Uterus (tissue), 4 donors: ENCODE measurements at places on chromosomes 13 and 19.

DNA sequence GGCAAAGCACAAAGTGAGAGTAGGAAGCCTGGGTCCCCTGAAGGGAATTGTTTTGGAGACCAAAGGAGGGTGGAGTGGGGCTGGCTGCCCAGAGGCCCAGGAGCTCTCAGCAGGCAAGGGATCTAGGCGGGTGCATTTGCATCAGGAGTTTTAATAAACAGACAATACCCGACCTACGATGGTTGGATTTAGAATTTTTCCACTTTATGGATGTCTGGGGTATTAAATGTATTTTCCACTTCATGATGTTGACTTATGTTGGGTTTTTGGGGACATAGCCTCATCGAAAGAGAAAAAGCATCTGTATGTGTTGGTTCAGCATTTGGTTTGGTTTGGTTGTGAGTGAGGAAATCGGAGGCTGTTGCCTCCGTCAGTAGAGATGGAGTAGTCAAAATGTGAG lies 205.2 kb upstream of the MAB21L1 start:
- no peak for DNase-seq

GRCh38 chr19:42174188-42174587 lies 41.9 kb upstream of the POU2F2 start:
- no peak for DNase-seq

DNA sequence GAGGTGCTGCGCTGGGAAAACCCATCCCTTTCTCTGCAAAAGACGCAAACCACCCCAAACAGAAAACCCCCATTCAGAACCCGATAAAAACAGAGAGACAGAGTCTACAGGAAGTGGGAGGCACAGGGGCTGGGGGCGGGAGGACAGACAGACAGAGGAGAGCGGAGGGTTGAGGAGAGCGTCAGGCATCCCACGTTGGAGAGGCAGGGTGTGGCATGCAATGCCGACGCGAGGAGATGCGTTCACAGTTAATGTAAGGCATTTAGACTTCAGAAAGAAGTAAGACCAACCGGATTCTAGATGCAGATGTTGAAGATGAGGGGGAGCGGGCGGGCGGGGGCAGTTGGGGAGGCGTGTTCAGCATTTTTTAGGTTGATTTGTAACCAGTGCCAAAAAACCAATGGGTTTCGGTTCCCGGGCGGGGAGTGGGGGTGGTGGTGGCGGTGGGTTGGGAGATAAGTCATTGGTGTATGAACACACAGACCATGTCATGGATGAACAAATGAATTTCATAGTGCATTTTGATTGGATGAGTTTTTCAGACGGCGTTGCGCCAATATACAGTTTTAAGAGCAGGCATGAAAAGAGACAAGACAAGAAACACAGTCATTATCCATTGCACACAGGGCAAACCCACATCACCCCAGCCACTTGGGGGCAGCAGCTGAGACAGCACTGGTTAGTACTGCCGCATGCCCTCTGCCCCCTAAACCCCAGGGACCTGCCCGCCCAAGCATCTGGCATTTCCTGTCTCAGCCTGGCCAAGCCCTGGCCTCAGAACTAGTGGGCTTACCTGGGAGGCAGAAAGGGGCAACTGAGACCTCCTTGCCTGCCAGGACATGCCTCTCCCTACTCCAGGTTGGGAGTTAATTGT lies 91.3 kb downstream of the IER2 start:
- no peak for DNase-seq

DNA sequence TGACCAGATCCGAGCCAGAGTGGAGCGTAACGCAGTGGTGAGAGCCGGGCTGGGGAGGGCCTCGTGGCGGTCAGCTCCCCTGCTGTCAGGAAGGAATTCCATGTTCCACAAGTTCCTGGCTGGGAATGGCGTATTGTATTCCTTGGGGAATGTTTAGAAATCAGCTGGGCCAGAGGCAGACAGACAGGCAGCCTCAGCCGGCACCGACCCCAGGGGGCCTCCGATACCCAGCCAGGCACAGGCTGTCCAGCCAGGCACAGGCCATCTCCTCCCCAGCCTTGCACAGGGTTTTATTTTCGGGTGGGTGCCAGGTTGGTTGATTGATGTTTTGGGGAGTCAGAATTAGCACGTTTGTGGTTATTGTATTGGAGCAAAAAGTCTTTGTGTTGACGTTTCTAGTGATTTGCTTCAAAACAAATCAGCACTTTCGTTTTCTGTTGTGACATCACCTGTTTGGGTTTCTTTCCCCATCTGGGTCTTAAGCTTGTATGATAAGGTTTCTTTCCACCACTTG lies 126.6 kb upstream of the MCF2L start:
- DNase-seq, result peak; percentile 41

GRCh38 chr19:16898361-16899015 lies 9.7 kb downstream of the F2RL3 start:
- no peak for DNase-seq

DNA sequence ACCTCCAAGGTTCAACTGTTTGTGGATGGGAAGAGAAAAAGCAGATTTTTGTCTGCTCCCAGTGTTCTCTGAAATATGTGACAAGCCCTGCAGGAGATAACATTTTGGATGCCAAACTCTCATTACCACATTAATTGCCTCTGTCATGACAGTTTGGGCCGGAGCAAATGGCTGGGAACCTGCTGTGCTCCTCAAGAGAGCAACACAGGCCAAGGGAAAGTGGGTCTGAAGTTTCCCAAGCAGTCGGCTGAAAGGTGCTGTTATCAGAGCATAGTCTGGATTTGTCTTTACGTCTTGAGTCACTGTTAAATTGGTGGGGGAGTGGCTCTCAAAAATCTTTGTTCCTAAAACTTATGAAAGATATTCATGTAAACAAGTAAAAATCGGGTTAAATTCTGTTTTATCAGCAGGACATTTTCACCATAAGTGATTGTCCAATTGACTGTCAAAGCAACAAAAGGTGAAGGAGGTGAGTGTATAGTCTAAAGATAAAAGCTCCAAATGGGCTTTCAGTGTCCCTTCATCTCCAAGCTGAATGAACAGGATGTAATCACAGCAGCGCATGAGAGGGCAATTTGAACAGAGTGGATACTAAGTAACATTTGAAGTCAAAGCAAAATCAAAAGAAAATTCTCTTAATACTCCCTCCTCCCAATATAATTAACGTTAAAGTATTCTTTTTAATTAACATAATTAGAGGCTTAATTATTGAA lies 844.8 kb downstream of the PCDH17 start:
- no peak for DNase-seq

GRCh38 chr13:62933809-62934208 lies 1518.2 kb upstream of the PCDH20 start:
- no peak for DNase-seq

DNA sequence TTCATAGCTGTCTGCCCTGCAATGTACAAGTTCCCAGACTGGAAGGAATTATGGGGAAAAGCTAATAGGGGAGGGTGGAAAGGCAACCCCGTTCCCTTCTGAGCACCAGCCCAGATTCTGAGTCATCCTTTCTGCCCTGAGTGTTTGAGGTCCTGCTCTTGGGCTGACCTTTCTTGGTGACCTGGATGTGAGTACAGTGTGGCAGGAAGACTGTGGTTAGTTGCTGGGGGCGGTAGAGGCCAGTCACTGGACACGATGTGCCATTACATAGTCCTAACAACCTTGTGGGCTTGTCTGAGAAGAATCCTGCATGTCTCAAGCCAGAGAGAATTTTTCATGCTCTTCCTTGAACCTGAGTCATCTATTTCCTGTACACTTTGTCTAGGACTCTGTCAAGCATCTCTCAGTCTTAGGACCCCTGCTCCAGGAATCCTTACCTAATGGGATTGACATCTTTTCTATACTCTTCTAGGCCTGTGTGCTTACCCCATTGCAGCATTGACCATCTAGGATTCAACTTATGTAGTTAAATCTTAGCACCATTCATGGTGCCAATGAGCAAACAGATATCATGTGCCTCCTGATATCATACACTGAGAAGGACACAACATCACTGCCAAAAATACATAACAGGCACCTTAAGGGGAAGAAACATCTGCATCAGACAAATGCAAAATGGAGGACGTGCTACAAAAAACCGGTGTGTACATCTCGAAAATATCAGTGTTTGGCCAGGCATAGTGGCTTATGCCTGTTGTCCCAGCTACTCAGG lies 8.1 kb upstream of the ANGPTL4 start:
- no peak for DNase-seq

DNA sequence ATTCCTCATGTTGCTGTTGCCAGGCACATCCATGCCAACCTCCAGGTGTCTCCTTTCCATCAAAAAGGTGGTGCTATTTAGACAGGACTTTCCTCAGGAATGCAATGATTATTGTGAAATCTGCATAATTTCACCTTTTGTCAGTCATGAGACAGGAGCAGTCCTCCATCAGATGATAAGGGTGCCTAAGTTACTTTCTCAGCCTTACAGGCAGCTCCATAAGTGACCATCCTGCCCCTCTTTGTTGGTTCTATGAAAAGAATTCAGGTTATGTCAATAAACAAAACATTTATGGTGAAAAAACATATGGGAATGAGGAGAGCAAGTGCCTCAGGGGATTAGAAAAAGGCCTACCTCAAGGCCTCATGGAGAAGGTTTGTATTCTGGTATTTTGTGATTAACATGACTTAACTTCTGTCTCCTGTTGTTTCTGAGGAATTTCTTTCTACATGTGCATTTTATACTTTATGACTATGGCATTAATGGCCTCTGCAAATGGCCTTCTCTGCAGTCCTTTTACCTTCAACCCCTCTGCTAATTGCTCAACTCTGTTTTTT lies 110.3 kb upstream of the DIAPH3 start:
- DNase-seq, result no peak

DNA sequence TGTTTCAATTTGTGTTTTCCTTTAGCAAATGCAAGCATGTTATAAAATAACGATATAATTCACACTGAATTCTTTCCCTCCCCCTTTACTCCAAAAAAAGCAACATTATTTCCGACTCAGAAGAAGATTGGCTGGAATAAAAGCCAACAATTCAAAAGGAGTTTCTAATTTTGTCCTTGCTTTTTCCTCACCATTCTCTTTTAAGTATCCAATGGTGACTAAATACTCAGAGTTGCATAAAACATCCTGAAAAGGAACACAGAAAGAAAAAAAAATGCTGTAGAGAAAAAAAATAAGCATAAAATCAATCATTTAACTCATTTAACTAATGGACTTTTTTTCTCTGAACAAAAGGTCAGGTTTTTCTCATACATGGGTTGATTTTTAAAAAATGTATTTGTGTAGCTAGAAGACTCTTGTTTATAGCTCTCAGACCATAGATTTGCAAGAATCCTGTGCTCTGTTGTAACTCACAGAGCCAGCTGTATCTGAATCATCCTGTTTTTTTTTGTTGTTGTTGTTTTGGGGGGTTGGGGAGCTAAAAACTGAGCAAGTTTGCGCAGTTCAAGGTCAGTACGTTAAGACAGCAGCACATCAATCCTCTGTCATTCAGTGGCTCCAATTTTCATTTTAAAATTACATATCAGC lies 108.1 kb downstream of the PCDH17 start:
- no peak for DNase-seq

DNA sequence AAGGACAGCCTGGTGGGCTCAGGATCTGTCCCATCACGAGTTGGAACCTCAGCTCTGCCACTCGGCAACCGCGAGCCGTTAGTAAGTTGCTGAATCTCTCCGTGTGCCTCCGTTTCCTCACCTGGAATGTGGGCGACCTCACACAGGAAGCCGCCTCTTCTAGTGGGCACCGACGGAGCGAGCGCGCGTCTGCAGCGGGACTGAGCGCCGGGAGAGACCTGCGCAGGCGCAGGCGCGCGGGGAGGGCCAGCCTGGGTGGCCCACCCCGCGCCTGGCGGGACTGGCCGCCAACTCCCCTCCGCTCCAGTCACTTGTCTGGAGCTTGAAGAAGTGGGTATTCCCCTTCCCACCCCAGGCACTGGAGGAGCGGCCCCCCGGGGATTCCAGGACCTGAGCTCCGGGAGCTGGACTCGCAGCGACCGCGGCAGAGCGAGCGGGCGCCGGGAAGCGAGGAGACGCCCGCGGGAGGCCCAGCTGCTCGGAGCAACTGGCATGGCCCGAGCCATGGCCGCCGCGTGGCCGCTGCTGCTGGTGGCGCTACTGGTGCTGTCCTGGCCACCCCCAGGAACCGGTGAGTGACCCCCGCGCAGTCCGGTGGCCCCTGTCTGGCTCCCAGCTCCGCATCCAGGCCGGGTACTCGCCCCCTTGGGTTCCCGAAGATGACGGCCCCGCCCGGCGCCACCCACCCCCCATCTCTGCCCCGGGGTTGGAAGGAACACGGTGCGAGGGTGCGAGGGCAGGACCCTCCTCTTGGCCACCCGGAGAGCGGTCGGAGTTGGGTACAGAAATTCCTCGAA lies at the start of gene PVR:
Gene PVR, plus strand, starts transcription at position 306 of the 797 bp plus-strand sequence. Its CDS starts 187 bp downstream, at position 493.
- peak; percentile 61 for DNase-seq
